ENCODE measurements at places on chromosomes 13 and 19.

GRCh38 chr13:49347650-49348385 is 96.0 kb downstream of the CAB39L start:
- DNase-seq: no peak

- peak; percentile 48 for DNase-seq
Measured at GRCh38 chr13:31962731-31963370, 68.7 kb upstream of the FRY start.

GRCh38 chr13:38405216-38405615 is 55.6 kb downstream of the UFM1 start:
- DNase-seq: no peak

GRCh38 chr13:77377016-77377415 is 50.1 kb upstream of the MYCBP2 start:
- no peak for DNase-seq

DNA sequence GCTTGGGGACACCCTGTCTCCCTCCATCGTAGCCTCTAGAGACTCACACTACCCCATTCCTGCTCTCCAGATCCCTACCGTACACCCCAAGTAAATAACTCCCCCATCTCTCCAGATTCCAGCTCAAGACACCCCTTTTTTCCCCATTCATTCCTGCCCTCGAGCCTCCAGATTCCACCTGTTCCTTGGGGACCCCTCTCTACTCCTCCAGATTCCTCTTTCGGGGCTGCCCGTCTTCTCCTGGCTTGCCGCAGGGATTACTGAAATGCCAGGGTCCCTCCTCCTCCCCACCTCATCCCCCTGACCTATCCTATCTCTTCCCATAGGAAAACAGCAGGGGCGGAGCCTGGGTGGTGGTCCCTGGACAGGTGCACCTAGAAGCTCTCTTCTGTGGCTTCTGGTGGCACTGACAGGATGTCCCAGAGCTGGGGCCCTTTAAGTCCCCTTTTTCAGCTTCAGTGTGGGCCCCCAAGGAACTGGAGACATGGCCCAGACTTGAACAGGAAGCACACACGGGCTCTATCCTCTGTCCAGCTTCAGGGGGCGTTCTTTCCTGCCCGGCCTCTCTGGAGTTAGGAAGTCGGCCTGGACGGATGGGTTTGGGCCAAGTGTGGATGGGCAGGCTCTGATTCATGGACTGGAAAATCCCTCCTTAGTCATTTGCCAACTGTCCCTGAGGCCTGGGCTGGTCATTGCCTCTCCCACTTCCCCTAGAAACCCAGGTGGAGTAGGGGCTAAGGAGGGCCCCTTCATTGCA is 1.2 kb downstream of the ZSWIM4 start:
- DNase-seq: peak; percentile 98

- peak; percentile 34 for DNase-seq
Measured at GRCh38 chr19:16470911-16471811, 609 bp downstream of the EPS15L1 start.

DNA sequence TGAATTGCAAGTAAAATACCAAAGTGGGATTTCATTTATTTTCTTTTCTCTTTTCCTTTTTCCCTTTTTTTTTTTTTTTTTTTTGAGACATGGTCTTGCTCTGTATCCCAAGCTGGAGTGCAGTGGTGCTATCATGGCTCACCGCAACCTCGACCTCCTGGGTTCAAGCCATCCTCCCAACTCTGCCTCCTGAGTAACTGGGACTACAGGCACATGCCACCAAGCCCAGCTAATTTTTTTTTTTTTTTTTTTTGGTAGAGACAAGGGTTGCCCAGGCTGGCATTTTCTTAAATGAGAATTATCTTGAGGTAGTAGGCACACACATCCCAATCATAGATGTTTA is 68.5 kb upstream of the GPR183 start:
- DNase-seq: no peak

GRCh38 chr19:10173527-10173926 is 21.2 kb downstream of the DNMT1 start:
- DNase-seq: peak; percentile 68

GRCh38 chr13:112896736-112897602 is 72.0 kb upstream of the MCF2L start:
- DNase-seq: no peak

DNA sequence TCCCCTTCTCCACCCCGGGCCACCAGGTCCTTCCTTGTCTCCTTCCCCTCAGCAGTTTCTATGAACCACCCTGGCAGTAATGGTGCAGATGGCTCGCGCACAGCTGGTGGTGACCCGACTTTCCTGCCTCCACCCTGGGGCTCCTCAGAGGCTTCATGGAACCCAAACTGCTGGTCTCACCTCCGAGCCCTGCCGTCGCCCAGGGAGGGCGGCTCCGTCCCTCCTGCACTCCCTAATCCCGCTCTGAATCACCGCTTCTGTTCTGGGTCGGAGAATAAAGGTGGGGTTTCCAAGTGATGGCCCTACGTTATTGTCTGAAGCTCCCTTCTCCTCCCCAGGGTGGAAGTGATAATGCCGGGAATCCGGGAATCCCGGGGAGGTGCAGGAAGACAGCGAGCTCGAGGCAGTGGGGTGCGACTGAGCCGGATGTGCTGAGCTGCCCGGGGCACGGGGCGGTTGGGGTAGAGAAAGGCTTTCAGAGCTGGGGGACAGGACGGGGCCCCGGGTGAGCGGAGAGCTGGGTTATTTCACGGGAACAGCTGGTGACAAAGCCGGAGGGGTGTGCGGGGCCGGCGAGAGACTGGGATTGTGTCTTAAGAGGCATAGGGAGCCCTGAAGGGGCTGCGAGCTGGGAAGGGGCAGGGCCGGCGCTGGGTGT is 711 bp downstream of the FUT2 start:
- no peak for DNase-seq

GRCh38 chr13:99723878-99724277 is 222.6 kb downstream of the TM9SF2 start:
- no peak for DNase-seq

DNA sequence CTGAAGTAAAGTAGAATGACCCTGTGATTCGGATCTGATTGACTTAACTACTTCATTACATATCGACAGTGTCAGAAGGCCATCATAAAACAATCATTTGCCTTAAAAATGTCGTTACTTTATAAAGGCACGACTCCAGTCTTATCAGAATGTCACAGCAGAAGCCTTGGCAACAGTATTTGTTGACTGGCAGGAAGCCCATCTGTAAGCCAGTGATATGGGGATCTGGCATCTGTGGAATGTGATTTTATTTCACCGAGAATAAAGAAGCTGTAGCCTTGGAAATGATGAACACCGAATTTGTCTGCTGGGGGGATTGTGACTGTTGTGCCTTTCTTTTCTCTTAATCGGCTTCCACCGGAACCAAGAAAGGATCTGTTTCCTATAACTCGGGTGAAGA is 362.5 kb downstream of the TDRD3 start:
- no peak for DNase-seq

- DNase-seq: no peak
Measured at GRCh38 chr13:95049772-95050171, 251.5 kb downstream of the ABCC4 start.

DNA sequence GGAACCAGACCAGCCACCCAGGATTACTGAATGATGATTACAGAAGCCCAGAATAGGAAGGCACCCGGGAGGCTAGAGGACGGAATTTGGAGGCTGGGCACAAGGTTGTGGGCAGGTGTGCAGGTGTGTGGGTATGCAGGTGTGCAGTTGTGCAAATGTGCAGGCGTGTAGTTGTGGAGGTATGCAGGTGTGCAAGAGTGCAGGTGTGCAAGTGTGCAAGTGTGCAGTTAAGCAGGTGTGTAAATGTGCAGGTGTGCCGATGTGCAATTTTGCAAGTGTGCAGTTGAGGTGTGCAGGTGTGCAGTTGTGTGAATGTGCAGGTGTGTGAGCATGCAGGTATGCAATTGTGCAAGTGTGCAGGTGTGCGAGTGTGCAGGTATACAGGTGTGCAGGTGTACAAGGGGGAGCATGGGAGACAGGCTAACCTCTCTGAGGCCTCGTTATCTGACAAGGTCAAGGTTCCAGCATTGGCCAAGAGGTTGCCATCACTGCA is 131.8 kb downstream of the KCTD15 start:
- no peak for DNase-seq

DNA sequence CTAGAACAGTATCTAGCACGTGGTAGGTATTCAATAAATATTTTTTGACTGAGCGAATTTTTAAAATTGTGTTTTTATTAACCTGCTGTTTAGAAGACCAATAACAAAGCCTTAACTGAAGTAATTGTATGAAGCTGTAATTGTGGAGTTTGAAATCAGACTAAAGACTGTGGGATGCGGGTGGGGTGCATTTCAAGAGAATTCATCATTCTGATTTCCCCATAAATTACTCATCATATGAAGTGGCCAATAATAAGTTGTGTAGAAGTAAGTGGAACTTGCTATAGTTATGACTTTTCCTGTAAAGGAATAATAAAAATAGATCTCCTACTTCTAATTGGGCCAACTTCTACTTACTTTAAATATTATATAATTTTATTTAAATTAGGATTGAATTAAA is 449.3 kb downstream of the PCDH9 start:
- peak; percentile 29 for DNase-seq

DNA sequence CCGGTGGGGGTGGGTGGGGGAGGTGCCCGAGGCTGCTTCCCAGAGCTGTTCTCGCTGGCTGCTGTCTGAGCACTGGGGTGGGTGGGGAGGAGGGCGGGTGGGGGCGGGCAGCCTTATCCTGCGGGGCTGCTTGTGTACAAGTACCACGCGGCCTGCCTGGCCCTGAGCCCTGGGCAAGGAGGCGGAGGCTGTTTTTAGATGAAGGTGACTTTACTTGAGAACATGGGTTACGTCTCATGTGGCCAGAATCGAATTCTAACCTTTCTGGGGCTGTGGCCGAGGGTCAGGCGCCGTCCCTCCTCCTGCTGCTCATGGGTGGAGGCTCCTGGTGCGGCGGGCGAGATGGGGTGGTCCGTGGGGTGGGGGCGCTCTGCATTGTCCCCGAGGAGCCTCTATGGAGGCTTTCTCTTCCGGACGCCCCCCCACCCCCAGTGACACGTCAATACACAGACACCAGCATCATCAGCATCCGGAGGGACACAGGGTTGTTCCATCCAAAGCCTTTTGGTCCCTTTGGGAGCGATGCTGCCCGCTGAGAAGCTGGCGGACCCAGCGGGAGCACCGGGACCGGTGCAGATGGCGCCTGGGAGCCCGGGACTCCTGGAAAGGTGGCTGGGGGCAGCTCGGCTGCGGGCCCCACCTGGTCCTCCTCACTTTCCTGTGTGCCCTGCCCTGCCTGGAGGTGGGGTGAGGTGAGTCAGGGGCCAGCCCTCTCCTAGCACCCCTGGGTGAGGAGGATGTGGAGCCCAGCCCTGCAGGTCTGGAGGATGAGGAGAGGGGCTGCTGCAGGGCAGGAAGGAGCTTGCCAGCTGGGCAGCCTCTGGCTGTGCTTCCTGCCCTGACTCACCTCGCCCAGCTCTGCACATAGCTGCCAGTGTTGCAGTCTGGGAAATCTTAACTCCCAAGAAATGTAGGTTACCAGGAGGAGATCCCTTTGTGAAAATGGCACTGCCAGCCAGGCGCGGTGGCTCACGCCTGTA is 3.4 kb downstream of the BSG start:
- peak; percentile 67 for DNase-seq

- peak; percentile 91 for DNase-seq
Measured at GRCh38 chr19:48110350-48110966, at the start of gene PLA2G4C. PLA2G4C (minus strand) TSS chr19:48110817; CDS start chr19:48106529, 4,288 bp downstream.

DNA sequence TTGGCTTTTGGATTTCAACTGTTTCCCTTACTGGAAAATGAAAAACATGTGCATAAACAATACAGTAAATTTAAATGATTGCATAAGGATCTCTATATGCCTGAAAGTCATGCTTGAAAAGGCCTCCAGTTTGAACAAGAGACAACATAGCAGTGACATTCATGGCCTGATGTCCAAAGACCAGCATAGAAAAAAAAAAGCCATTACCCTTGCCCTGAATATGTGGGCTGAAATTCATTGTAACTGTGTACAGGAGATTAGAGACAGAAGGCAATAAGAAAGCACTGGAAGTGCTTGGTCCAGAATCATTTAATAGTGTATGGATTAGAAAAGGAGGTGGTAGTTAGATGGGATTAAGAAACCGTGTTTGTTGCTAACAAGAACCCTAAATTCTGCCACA is 15.4 kb downstream of the MIR17HG start:
- no peak for DNase-seq

DNA sequence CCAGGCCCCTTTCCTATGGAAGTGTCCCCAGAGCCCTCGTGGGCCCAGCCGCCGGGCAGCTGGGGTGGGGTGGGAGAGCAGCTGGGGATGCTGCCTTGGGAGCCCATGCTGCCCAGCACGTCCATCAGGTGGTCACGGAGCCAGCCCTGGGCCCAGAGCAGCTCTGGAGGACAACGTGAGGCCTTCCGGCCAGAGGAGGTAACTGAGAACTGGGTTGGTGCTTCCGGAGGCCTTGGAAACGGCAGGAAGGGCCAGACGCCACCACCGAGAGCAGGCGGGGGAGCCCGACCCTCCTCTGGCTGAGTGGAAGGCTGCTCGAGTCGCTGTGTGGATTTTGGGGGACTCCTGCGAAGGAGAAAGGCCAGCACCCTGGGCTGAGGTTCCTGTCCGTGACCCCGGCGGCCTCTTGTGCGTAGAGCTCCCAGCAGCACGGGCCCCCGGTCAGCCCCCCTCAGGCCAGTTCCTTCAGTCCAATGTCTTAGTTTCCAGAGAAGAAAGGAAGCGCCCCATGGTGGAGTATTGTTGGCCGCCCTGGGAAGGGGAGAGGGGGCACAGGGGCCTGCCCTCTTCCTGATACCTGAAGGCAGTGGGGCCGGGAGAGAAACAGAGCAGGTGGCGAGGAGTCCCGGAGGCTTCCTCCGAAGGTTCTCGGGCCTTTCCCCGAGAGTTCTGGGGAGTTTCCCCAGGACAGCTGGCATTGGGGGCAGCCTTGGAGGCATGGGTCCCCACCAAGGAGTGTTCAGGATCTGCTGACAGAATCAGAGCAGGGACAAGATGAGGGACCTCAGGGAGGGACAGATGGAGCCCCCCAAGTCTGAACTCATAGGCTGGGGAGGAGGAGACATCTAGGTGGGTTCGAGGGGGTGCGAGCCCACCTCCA is 68.8 kb downstream of the MLLT1 start:
- DNase-seq: no peak

DNA sequence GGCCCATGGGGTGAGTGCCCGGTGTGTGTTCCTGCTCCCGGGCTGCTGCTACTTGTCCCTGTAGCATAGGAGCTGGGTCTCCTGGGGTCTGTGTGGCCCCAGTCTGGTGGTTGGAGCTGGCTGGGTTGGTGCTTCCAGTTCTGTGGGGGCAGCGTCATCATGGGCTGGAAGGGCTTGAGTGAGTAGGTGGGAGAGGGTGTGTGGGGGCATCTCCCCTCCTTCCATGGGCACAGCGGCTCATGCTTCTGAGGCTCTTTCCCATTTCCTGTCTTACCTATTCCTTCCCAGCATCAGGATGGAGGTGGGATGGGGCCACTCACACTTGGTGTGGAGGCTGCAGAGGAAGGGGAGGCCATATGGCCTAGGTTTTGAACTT is 8.0 kb upstream of the EPN1 start:
- no peak for DNase-seq
